ENCODE measurements at places on chromosomes 4 and X. TPM values are rescaled to one million over a fixed set of nuclear protein-coding genes. Genes with fewer than 3 reads are reported as not detected.

WNK3 gene
- 0.16 TPM for total RNA-seq

MCF2 gene
- 0.47 TPM for total RNA-seq

EOLA1 gene
- total RNA-seq, result 12.6 TPM

WDFY3 gene
- total RNA-seq, result 42.1 TPM

SLC10A4 gene
- total RNA-seq, result not detected

SOWAHD gene
- total RNA-seq, result under 0.01 TPM

AMBN gene
- not detected for total RNA-seq

PTPN13 gene
- total RNA-seq, result 64.7 TPM

SPANXN4 gene
- not detected for total RNA-seq

PDE6B gene
- 0.63 TPM for total RNA-seq

Data from bronchial smooth muscle cell (primary cell).